ENCODE measurements at places on chromosomes 3 and 15.

DNA sequence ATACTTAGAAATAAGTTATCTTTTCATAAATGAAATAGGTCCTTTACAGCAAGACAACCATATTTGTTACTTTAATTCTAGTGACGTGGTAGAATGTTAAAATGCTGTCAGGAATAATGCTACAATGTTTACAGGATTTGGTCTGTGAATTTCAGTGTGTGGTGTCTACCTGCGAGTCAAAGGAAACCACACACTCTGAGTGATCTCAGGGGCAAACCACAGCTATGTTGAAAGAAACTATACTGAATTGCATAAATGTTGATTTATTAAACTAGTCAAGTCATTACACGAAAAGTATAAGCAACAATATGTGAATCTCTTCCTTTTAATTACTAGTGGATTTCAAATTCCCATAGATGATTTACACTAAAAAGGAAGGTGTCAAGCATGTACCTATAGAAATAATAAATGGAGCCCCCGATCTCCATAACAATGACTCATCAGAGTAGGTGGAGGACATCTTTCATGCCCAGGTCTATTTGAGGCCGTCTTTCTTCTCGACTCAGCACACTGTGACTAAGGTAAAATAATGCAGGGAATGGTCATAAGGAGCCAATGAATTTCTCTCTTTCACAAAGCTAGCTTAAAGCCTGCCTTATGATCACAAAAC, 463.0 kb downstream of the ERC2 start:
- no peak for DNase-seq

GRCh38 chr3:45269952-45270351, 43.9 kb upstream of the TMEM158 start:
- DNase-seq = no peak

DNA sequence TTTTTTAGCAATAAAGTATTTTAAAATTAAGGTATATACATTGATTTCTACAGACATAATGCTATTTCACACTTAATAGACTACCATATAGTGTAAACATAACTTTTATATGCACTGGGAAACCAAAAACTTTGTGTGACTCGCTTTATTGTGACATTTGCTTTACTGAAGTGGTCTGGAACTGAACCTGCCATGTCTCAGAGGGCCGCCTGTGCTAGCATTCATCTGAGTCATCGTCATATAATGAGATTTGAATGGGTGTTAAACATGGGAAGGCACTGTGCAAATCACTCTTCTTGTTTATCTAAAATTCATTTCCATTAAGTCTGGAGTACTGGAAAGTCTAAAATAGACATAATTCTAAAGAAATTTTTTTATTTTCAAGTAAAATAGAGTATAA, 12.9 kb downstream of the EIF2AK4 start:
- no peak for DNase-seq

DNA sequence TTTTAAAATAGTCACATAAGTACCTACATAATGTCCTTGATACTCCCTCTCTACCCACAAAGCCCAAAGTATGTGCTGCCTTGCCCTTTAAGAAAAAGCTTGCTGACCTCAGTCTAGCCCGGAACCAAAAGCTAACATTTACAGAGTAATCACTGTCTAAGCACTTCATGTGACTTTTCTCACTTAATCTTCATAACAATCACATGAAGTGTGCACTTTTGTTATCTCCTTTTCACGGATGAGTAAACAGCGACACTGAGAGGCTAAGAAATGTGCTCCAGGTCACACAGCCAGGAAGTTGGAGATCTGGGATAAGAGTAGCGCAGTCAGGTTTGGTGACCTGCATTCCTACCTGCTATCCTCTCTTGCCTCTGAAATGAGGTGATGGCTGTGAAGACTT, 194.0 kb downstream of the ITPR1 start:
- no peak for DNase-seq

DNA sequence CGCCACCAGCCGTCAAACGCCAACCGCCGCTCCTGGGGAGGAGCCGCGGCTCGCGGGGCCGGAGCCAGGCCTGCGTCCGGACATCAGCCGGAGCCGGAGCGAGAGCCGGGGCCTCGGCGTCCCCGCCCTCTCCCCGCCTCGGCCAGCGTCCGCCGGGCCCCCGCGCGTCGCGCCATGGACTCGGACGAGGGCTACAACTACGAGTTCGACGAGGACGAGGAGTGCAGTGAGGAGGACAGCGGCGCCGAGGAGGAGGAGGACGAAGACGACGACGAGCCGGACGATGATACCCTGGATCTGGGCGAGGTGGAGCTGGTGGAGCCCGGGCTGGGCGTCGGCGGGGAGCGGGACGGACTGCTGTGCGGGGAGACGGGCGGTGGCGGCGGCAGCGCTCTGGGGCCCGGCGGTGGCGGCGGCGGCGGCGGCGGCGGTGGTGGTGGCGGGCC, 359 bp downstream of the ARIH1 start:
- no peak for DNase-seq

DNA sequence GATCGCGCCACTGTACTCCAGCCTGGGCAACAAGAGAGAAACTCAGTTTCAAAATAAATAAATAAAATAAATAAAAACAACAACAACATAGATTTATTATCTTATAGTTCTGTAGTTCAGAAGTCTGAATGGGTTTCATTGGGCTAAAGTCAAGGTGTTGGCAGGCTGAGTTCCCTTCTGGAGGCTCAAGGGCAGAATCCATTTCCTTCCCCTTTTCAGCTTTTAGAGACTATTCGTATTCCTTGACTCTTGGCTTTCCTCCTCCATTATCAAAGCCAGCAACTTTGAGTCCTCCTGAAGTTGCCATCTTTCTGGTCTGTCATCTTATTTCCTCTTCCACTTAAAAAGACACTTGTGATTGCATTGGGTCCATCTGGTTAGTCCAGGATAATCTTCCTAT, 12.1 kb downstream of the BLM start:
- no peak for DNase-seq

GRCh38 chr3:160837394-160837980, 81.5 kb downstream of the PPM1L start:
- no peak for DNase-seq

All from stimulated activated CD8-positive, alpha-beta memory T cell treated with anti-CD3 and anti-CD28 coated beads, Interleukin-15, amount 100 ng/mL, for 48 hours (primary cell).